ENCODE measurements at places on chromosomes 12 and 14.

DNA sequence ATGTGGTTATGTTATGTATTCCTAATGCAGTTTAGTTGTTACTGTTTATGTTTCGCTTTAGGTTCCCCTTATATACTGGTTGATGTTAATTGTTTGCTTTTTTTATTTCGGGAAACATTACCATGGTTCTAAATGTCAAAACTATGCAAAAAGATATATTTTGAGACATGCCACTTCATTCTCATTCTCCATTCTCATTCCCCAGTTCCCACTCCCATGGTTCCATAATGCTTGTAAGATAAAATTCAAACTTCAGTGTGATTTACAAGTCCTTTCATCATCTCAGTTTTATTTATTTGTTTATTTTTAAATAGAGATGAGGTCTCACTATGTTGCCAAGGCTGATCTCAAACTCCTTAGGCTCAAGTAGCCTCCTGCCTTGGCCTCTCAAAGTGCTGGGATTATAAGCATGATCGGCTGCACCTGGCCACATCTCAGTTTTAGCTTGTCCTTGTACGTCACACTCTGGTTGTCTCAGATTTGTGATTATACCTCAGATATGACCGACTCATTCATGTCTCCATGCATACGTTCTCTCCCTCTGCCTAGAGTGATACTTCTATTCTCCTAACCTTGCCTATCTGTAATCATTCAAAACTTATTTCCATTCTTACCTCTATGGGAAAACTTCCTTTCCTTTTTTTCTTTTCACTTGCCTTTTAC, 407.8 kb upstream of the RGS6 start:
- DNase-seq: no peak

DNA sequence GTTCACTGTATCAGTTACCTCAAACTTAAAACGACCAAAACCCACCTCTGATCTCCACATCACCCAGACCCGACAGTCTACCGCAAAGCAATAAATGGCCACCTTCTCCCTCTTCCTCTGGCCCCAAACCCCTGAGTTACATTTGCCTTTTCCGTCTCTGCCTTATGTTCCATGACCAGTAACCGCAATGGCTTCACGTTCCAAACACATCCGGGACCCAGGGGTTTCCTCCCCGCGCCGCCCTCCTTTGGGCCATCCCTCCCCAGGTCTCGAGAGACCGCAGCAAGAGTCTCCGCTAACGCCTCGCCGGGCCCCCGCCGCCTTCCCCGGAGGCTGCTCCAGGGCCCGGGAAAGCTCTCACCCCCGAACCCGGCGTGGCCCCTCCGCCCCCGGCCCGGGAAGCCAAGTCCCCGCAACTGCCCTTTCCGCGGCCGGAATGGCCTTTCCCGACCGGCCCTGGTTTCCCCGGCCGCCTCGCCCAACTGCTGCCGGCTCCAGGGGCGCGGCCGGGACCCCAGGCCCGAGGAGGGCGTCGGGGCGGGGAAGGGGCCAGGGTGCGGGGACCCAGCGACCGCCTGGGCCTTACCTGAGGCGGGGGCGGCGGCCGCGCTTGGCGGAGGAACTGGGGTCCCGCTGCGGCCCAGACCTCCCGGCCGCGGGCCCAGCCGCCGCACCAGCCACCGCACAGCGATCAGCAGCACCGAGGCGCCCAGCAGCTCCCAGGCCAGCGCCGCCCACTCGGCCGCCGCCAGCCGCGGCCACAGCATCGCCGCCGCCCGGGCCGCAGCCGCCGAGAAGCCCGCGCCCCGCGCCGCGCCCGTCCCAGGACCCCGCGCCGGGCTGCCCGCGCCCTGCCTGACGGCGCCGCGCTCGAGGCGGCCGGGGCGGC, at the start of gene ANKLE2:
ANKLE2 (minus strand) TSS at position 801 of the 889 bp plus-strand sequence; CDS start at position 767, 34 bp downstream.
- DNase-seq: peak; percentile 81

DNA sequence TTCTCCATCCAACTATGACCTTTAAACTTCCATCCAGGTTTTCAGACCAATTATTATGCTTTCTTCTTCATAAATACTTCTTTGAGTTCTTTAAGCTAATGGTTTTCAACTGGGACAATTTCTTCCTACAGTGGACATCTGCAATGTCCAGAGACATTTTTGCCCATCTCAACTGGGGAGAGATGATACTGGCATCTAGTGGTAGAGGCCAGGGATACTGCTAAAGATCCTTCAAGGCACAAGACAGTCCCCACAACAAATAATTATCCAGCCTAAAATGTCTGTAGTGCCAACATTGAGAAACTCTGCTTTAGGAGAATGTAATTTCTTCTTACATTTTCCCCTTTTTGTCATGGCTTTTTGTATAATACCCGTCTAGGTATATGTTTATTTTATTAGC, 10.6 kb downstream of the TRHDE start:
- DNase-seq: peak; percentile 53

GRCh38 chr12:6967651-6968100, 2.8 kb downstream of the PHB2 start:
- no peak for DNase-seq

GRCh38 chr12:27014859-27015729, 910 bp upstream of the TM7SF3 start:
- no peak for DNase-seq

GRCh38 chr12:126742241-126742641, 1524.7 kb upstream of the TMEM132C start:
- DNase-seq: peak; percentile 45

DNA sequence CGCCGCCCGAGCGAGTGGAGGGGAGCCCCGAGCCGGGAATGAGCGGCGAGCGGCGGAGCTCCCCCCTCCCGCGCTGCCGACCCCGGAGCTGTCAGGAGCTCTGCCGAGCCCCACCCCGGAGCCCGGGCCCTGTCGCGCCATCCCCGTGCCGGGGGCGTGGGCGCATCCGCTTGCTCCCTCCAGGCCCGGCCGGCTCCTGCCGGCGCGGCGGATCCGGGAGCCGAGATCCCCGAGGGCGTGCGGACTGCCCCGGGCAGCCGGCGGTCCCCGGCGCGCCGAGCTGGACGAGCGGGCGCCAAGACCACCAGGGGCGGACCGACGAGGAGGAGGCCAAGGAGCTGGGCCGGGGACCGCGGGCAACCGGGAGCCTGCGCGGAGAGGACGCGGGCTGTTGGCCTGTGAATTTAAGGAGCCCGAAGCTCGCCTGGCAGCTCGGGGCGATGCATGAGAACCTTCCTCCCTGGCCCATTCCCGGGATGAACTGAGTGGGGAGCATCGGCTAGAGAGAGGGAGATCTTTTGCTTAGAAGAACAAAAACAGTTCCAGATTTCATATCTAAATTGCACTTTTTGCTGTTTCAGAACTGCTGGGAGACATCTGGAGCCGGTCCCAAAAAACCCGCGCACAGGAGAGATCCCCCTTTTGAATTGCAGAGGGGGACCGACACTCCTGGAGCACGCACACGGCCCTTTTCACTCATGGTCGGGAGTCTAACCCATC, 2.0 kb downstream of the PTHLH start:
- DNase-seq: peak; percentile 43

GRCh38 chr14:53285821-53286220, 132.7 kb upstream of the DDHD1 start:
- DNase-seq: no peak

DNA sequence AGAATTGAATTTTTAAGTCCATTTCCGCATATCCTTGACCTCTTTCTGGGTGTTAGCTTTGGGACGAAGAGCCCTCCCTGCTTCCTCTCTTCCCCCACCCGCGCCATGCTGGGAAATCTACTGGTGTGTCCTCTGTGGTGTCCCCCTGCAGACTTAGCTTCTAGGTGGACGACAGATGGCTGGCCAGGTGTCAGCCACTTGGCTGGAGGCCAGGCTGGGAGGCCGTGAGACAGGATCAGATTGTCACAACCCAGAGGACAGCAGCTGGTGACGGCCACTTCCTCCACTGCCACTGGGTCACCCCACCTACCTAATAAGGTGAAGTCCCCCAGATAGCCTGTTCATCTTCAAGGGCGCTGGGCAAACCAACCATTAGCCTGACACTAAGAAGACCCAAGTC, 13.3 kb upstream of the DTX1 start:
- DNase-seq: no peak

DNA sequence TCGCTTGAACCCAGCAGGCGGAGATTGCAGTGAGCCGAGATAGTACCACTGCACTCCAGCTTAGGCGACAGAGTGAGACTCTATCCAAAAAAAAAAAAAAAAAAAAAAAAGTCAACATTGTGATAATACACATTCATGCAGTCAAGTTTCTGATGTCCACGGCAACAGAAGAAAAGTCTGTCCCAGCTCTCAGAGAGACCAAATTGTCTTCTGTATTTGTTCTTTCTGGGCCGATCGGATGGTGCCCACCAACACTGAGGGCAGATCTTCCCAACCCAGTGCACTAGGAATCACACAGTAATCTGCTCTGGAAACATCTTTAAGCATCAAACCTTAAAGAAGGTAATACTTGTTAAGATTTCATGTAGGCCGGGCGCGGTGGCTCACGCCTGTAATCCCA, 31.6 kb downstream of the EAPP start:
- no peak for DNase-seq

DNA sequence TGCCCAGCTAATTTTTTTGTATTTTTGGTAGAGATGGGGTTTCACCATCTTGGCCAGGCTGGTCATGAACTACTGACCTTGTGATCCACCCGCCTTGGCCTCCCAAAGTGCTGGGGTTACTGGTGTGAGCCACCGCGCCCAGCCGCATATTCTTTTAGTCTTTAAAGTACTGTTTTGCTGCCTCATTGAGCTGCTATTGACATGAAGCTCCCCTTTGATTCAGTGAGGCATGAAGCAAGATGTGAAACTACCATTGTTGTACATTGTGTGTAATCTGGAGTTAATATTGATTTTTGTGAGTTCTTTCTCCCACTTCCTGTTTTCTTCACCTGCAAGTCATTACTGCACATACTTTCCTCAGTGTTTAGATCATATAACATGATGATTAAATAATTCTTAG, 80.8 kb downstream of the MNAT1 start:
- no peak for DNase-seq

- peak; percentile 72 for DNase-seq
Measured at GRCh38 chr12:127548123-127548553, 718.8 kb upstream of the TMEM132C start.

GRCh38 chr12:97637770-97638169, 175.2 kb downstream of the RMST start:
- DNase-seq: peak; percentile 13

- no peak for DNase-seq
Measured at GRCh38 chr12:111277570-111277969, 91.3 kb downstream of the PHETA1 start.

DNA sequence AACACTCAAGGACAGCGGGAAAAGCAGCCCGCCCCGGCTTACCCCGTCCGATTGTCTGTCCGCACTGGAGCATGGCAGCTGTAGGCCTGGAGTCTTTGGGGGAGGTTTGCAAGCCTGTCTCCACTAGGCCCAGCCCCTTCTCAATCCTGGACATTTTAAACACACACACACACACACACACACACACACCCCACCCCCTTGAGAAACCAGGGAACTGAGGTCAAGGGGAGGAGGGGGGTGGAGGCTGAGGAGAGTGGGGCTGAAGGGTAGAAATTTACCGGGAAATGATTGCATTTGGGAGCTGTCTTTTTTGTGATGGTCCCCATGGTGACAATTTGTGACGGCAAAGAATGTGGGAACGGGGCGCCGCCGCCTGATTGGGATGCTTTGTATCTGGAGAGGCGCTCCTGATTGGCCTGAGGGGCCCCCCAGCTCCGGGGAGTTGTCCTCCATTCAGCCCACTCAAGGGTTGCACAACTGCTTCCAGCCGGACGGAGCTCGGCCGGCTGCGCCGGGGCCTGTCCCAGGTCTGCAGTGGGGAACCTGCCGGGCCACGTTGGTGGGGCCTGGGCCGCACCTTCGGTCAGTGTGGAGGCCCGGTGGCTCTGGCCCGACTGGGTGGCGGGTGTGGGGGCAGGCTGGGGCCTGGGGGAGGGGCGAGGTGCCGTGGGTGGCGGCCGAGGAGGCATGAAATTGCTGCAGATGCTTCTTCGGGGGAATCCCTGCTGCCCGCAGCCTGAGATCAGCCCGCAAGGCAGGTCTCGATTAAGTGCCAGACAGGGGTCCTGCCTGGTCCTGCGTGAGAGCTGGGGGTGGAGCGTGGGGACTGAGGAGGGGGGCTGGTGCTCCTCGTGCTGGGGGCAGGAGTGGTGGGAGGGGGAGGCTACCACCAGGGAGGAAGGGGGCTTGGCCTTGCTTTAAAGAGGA, at the start of gene FAM181A:
FAM181A (plus strand) TSS at position 472 of the 927 bp plus-strand sequence. CDS start 942 bp downstream, outside the sequence.
- DNase-seq: no peak

DNA sequence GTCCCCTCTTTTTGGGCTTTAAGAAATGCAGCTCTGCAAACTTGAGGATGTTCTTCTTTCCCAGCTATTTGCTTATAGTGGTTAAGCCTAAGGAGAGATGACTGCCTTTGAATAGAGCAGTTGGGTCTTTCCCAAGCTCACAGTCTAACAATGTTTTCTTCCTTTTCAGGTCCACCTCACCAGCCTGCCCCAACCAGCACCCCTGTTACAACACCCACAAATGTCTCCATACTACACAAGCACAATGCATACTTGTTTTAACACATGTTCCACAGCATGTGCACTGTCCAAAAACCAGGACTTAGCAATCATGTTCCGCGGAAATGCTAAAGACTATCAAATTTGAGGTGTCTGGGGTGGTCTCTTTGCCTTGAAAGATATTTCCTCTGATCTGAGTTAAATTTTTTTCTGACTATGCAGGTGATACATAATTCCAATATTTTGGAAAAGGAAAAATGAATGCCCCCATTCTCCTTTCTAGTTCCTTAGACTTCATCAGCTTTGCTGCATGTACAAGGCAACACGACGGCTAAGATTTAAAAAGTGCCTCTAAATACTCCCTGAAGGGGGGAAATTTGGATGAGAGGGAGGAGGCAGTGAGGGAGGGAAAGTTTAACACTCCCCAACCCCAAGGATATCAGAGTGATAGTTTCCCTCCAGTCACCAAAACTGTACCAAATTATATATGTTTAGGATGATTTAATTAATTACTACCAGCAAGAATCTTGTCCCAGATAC, 6.6 kb upstream of the HOXC13 start:
- DNase-seq: no peak

- peak; percentile 47 for DNase-seq
Measured at GRCh38 chr12:59808317-59808910, 212.6 kb downstream of the SLC16A7 start.

DNA sequence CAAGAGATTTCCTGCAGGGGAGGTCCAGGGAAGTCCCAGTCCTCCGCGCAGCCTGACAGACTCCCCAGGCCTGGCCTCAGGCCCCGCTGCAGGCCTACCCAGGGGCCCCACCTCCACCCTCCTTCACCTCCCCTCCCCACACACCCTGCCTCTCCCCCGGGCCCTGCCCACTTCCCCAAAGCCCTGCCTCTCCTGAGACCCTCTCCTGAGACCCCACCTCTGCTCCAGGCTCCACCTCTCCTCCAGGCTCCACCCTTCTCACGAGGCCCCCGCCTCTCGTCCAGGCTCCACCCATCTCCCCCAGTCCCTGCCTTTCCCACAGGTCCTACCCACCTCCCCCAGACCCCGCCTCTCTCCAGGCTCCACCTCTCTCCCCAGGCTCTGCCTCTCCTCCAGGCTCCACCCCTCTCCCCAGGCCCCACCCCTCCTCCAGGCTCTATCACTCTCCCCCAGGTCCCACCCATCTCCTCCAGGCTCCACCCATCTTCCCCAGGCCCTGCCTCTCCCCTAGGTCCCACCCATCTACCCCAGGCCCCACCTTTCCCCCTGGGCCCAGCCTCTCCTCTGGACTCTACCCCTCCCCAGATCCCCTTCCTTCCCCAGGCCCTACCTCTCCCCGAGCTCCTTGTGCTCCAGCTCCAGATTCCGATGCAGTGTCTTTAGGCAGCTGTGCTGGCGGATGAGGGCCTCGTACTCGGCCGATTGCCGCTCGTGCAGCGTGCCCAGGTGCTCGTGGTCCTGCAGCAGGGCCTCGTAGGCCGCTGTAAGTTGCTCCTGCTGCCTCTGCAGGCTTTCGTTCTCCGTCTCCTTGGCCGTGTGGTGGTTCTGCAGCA, 58.8 kb upstream of the GPR68 start:
- DNase-seq: no peak

Data from astrocyte of the spinal cord (primary cell).